Bronchial smooth muscle cell (primary cell): ENCODE measurements at places on chromosomes 7 and 10. TPM values are rescaled to one million over a fixed set of nuclear protein-coding genes. Genes with fewer than 3 reads are reported as not detected.

Gene OR13A1
- under 0.01 TPM in 1 of 2 replicates, not detected in the other for total RNA-seq

Gene CDNF
- 1.5 and 3.0 TPM in 2 replicates for total RNA-seq

Gene HMX2
- not detected in 2 replicates for total RNA-seq

Gene HOXA6
- total RNA-seq: 0.09 and 0.16 TPM in 2 replicates

Gene TAS2R4
- total RNA-seq: 0.79 and 1.3 TPM in 2 replicates

Gene APBB1IP
- total RNA-seq: 1.0 and 1.6 TPM in 2 replicates

Gene SPDYE16
- total RNA-seq: under 0.01 and 0.26 TPM in 2 replicates

Gene LIPK
- total RNA-seq: not detected in 2 replicates

Gene EN2
- total RNA-seq: under 0.01 TPM in 1 of 2 replicates, not detected in the other

Gene MPP7
- under 0.01 and 0.26 TPM in 2 replicates for total RNA-seq

Gene PIK3CG
- not detected in 2 replicates for total RNA-seq

Gene AMZ1
- 0.32 and 0.43 TPM in 2 replicates for total RNA-seq

Gene CADPS2
- 11.8 and 16.6 TPM in 2 replicates for total RNA-seq

Gene INSIG1
- total RNA-seq: 62.3 and 102 TPM in 2 replicates

Gene ZNF3
- total RNA-seq: 22.9 and 25.6 TPM in 2 replicates

Gene C10orf62
- not detected in 2 replicates for total RNA-seq

Gene CHCHD2
- 280 and 400 TPM in 2 replicates for total RNA-seq

Gene KCND2
- 3.3 and 5.0 TPM in 2 replicates for total RNA-seq

Gene CFTR
- not detected in 2 replicates for total RNA-seq

Gene CALML3
- not detected in 2 replicates for total RNA-seq

Gene CHST3
- total RNA-seq: 13.4 and 16.9 TPM in 2 replicates

Gene SEMA3E
- 0.79 and 11.0 TPM in 2 replicates for total RNA-seq

Gene LRRD1
- under 0.01 TPM in 1 of 2 replicates, not detected in the other for total RNA-seq

Gene BTBD16
- total RNA-seq: 0.16 TPM in 1 of 2 replicates, not detected in the other

Gene INSYN2A
- total RNA-seq: 2.2 and 7.7 TPM in 2 replicates

Gene SGPL1
- 22.2 and 34.3 TPM in 2 replicates for total RNA-seq

Gene AGAP6
- 1.6 and 1.8 TPM in 2 replicates for total RNA-seq

Gene HOXA5
- 10.3 and 26.0 TPM in 2 replicates for total RNA-seq

Gene CALHM3
- not detected in 2 replicates for total RNA-seq

Gene CALCR
- not detected in 2 replicates for total RNA-seq

Gene INHBA
- 5.0 and 7.9 TPM in 2 replicates for total RNA-seq

Gene TRAPPC14
- total RNA-seq: 4.4 and 5.9 TPM in 2 replicates

Gene PNLIPRP3
- total RNA-seq: under 0.01 TPM in 1 of 2 replicates, not detected in the other

Gene ATG9B
- total RNA-seq: under 0.01 TPM in 2 replicates

Gene SPDYE9
- total RNA-seq: not detected in 2 replicates

Gene MYOZ1
- under 0.01 and 0.43 TPM in 2 replicates for total RNA-seq

Gene CNTNAP2
- total RNA-seq: not detected in 2 replicates

Gene TRPV6
- not detected in 2 replicates for total RNA-seq

Gene CLRN3
- total RNA-seq: not detected in 2 replicates

Gene MACC1
- total RNA-seq: 0.09 and 0.47 TPM in 2 replicates

Gene ZPBP
- total RNA-seq: not detected in 2 replicates

Gene DDX21
- 17.9 and 24.3 TPM in 2 replicates for total RNA-seq

Gene LRGUK
- 0.09 and 0.16 TPM in 2 replicates for total RNA-seq

Gene CLDN3
- total RNA-seq: under 0.01 TPM in 1 of 2 replicates, not detected in the other

Gene MUC3A
- total RNA-seq: under 0.01 TPM in 1 of 2 replicates, not detected in the other
